IPS-NIHi11 (cell line): ENCODE measurements at places on chromosomes 5 and 9.

DNA sequence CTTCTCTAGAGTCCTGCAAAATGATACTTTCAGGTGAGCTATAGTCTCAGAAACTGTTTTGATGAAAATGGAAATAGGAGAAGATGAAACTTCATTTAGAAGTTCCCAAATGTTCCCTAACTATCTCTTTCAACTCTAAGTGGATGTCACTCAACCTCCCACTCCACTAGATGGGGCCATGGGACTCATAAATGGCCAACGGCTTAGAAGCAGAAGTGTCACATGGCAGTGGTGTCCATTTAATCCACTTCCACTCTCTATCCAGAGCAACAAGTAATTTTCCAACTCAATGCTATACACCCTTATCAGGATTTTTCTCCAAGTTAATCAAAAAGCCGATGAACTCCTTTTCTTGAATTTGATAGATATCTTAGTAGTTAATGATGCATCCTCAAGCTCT is 295.7 kb downstream of the EDIL3 start:
- no peak for DNase-seq

- no peak for DNase-seq
These were observed 1.8 kb upstream of the JADE2 start for GRCh38 chr5:134523543-134524271.

- no peak for DNase-seq
These were observed 116.6 kb downstream of the SH3GL2 start for GRCh38 chr9:17695482-17695881.

DNA sequence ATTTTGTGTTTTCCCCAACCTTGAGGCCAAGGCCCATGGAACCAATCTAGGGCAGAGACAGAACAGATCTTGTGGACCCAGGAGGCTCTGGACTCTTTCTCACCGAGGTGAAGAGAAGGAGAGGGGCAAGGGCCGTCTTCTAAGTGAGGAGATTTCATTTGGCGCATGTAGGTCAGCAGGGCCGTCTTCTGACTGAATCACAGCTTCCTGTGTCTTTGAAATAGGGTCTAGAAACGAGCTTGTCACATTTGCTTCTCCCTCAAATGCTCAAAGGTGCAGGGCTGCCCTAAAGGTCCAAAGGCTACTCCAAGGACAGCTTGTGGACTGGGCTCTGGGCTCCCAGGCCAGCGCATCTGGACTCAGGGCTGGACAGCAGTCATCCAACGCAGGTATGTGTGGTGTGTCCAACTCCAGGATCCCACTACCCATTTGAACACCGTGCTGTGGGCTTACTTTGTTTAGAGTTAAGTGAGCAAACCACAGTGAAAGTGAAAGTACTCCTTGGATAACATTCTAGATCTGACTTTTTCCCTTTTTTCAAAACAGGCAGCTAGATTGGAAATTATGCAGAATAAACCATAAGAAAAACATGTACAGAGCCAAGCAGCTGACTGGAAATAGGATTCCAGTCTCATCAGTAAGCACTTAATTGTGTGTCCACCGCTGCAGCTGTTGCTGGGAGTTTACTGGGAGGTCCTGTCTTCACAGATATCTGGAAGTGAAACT is 357.0 kb downstream of the GADD45G start:
- no peak for DNase-seq

GRCh38 chr5:139980765-139981164 is 62.3 kb downstream of the NRG2 start:
- no peak for DNase-seq

DNA sequence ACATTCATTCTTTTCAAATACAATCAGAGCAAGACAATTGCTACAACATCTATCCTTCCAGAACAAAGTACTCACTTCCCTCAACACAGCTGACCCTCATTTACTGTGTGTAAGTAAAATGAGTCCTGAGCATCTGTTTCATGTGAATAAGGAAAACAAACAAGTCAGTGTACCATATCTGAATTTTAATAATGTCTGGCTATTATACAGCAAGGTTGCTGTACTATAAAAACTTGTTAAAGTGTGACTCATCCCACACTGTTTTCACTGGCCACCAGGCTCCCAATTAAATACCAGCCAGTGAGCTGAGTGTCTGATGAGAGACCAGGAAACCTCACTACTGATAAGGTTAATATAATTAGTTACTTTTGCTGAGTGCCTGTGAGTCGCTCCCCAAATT is 339.8 kb downstream of the AGTPBP1 start:
- DNase-seq, result no peak
